ENCODE measurements at places on chromosomes 6 and 20.

- DNase-seq, result no peak
Observed at GRCh38 chr6:125421836-125422235, 120.1 kb upstream of the HDDC2 start.

DNA sequence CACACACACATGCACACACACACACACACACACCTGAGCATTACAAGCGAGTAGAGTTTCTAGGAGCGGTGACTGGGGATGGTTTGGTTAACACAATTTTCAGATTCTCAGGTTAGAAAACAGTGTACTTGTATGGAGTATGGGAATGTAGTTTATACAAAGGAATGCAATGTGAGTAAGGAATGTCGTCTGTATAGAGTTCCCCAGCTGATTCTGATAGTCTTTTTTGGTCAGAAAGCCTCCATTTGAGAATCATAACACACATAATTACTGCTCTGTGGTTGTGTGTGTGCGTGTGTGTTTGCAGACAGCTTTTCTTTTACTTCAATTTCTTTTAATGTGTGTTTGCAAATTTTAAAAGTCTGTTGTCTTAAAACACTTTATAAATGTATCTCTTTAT is 93.2 kb downstream of the MYO6 start:
- no peak for DNase-seq

GRCh38 chr6:22471132-22471690 is 98.2 kb upstream of the HDGFL1 start:
- no peak for DNase-seq

- no peak for DNase-seq
Observed at GRCh38 chr6:144351379-144352127, 66.4 kb downstream of the UTRN start.

- no peak for DNase-seq
Observed at GRCh38 chr6:135922746-135923145, 71.2 kb downstream of the PDE7B start.

DNA sequence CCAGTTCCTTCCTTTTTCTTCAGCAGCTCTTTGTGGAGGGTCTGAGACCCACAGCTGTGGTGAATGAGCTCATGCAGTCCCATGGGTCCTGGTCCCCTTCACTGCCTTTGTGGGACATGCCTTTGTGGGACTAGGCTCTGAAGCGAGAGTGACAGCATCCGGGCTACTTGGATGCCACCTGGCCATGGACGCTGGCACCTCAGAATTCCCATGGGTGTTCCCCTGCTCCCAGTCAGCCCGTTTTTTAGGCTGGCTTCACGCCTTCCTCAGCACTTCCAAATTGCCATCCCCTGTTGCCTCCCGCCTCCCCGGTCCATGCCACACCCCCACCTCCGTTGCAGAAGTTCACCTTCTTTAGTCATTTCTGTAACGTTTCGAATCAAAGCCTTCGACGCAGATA is 45.1 kb downstream of the RAMACL start:
- DNase-seq, result no peak

DNA sequence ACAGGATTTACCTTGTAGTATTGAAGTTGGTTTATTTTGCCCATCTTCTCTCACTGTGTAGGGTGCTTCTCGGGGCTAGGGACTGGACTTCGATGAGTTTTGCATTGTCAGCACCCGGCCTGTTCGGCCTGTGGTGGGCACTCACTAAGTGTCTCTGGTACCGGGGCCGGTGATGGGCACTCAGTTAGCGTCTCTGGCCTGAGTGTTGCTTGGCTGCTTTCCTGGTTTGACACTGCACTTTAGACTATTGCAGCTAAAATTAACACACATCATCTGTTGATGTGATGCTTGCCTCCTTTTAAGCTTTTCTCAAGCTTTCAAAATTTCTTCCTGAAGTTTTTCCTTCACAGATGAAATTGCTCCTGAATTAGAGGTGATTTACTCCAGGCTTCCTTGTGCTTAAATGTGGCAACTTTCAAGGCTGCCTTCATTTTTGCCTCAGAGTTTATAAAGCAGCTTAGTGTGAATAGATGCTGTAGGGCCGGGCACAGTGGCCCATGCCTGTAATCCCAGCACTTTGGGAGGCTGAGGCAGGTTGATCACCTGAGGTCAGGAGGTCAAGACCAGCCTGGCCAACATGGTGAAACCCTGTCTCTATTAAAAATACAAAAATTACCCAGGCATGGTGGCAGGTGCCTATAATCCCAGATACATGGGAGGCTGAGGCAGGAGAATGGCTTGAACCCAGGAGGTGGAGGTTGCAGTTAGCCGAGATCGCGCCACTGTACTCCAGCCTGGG is 41.7 kb upstream of the TULP4 start:
- DNase-seq, result no peak

GRCh38 chr6:108723594-108723993 is 124.6 kb upstream of the ARMC2 start:
- no peak for DNase-seq

- no peak for DNase-seq
Observed at GRCh38 chr6:20763296-20763695, 229.0 kb downstream of the CDKAL1 start.

GRCh38 chr6:11209369-11209768 is 23.1 kb downstream of the NEDD9 start:
- no peak for DNase-seq

DNA sequence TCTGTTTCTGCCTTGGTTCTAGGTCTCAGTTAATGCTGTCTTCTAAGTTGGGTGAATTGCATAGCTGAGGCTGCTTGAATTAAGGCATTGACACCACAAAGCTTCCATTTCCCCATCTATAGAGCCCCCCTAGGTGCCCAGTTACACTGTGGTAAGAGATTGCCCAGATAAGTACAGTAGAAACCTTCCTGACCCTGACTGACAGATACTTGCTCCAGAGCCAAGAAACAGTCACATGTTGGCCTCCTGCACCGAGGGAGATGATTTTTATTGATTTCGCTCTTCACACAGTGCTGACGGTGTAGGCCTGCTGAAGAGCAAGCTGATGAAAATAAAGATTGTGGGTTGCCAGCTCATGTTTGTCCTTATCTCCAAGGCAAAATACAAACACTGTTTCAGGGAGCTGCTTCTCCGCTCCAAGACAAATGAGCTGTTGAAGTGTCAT is 67.9 kb downstream of the TRMT11 start:
- no peak for DNase-seq

GRCh38 chr6:85163156-85164080 is 286.5 kb upstream of the NT5E start:
- DNase-seq, result no peak

DNA sequence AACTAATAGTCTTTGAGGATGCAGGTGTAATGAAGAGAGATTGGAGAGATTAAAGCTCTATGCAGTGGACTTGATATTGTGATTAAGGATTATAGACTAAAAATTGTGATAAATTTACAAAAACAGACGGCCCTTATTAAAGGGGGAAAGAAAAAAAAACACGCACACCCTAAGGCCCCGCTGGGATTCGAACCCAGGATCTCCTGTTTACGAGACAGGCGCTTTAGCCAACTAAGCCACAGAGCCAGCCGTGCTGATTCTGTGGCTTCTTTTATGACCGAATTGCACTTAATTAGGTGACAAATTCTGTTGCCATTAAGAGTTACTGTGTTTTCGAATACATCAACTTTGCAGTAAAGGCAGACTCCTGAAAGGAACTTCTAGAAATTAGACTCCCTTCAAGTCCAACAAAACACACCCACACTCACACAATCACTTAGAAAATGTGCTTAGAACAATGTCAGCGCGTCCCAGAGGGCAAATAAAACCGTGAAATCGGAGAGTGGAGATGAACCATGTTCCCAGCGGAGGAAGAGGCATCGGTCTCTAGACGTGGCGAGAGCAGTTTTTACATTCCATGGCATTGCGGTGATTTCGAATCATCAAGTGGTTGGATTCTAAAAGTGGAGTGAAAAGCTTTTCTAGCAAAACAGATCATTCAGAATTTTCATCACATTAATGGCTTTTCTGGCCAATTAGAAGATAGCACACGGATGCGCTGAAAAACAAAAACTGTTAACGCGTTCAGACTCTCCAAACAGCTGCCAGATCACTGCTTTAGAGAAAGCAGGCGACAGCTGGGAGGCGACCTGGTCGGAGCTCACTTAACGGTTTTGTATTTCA is 122.6 kb downstream of the GPX5 start:
- no peak for DNase-seq

- no peak for DNase-seq
Observed at GRCh38 chr6:139823099-139823807, 448.8 kb upstream of the CITED2 start.

DNA sequence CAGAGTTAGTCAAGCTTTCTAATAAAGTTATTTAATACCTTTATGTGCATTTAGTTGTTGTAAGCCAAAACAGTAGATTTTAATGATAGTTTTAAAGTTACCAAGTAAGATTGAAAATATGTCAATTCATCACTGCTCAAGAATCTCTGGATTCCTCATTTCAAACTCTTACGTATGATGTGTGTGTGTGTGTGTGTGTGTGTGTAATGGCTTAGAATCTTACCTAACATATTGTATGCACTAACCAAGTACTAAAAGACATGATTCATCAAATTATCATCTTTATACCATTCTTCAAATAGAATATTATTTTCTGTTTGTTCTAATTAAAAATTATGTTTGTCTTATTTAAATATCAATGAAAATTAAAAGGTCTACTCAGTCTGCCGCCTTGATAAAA is 41.5 kb upstream of the ZNF337 start:
- DNase-seq, result no peak

DNA sequence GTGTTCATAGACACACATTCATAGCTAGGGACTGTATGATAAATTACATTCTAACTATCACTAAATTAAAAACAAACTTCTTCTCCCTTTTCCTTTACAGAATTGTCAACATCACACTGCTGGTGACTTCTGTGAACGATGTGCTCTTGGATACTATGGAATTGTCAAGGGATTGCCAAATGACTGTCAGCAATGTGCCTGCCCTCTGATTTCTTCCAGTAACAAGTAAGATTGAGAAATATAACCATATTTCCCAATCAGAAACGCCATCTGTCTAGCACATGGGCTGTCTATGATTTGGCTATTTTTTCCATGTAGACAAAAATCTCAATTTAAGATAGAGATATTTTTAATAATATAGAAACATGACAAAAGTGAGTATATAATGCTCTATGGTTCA is 367.7 kb downstream of the ARHGAP18 start:
- no peak for DNase-seq

GRCh38 chr20:64077094-64077493 is 2.2 kb downstream of the RGS19 start:
- no peak for DNase-seq

All from activated T-helper 9 cell treated with anti-CD3 and anti-CD28 coated beads, Interleukin-2, amount 50 U/mL, for 16 hours (primary cell).